Motor neuron (in vitro differentiated cells): ENCODE measurements at places on chromosomes 2 and 18. TPM values are rescaled to one million over a fixed set of nuclear protein-coding genes. Genes with fewer than 3 reads are reported as not detected.

The CABLES1 gene
- 2.1 and 2.4 TPM in 2 replicates for total RNA-seq

The MOGAT1 gene
- total RNA-seq: not detected in 2 replicates

The CYB5A gene
- 37.4 and 38.5 TPM in 2 replicates for total RNA-seq

The ATP5MC3 gene
- total RNA-seq: 212 and 216 TPM in 2 replicates

The ST8SIA5 gene
- total RNA-seq: 0.27 and 0.57 TPM in 2 replicates

The FAP gene
- 50.5 and 93.2 TPM in 2 replicates for total RNA-seq

The PLB1 gene
- 0.75 and 1.3 TPM in 2 replicates for total RNA-seq

The FAM110C gene
- total RNA-seq: 0.11 and 0.19 TPM in 2 replicates

The NRP2 gene
- 11.7 and 13.8 TPM in 2 replicates for total RNA-seq

The GAL3ST2 gene
- total RNA-seq: not detected in 2 replicates

The HOXD11 gene
- 0.42 and 1.4 TPM in 2 replicates for total RNA-seq

The TYMS gene
- total RNA-seq: 6.3 and 6.5 TPM in 2 replicates

The LRRTM1 gene
- 1.4 and 1.5 TPM in 2 replicates for total RNA-seq

The MRPL33 gene
- 152 and 159 TPM in 2 replicates for total RNA-seq

The CYP20A1 gene
- total RNA-seq: 18.7 and 18.9 TPM in 2 replicates

The PDE11A gene
- 3.4 and 3.8 TPM in 2 replicates for total RNA-seq
